ENCODE measurements at places on chromosomes 16 and 17.

GRCh38 chr16:59148056-59148768 lies 414.1 kb upstream of the GOT2 start:
- no peak for DNase-seq

GRCh38 chr17:76102944-76103273 lies 678 bp downstream of the EXOC7 start:
- no peak for DNase-seq

DNA sequence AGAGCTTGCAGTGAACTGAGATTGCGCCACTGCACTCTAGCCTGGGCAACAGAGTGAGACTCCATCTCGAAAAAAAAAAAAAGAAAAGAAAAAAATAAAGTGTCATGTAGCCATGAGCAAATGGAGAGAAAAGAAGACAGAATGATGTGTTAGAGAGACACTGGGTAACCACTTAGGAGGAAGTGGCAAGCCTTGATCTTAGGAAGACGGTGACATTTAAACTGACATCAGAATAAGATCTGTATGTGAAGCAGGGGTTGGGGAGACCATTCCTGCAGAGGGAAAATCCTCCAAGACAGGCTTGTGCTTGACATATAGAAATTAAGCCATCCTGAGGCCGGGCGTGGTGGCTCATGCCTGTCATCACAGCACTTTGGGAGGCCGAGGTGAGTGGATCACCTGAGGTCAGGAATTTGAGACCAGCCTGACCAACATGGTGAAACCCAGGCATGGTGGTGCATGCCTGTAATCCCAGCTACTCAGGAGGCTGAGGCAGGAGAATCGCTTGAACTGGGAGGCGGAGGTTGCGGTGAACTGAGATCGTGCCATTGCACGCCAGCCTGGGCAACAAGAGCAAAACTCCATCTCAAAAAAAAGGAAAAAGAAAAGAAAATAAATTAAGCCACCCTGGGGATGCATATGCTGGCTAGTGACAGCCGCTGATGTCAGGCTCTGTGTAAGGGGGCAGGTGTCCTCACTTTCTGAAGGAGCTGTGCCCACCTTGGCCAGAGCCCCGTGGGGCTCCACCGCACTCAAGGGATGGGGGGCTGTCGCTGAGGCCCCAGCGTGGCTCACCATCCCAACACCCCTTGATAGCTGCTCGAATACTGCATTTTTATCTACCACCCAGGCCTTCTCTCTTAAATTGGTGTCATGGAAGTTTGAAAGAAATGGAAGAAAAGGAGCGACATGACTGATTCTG lies 13.1 kb upstream of the CYB5B start:
- DNase-seq, result no peak

GRCh38 chr16:29662729-29663015 lies 375 bp upstream of the SPN start:
- DNase-seq, result no peak

DNA sequence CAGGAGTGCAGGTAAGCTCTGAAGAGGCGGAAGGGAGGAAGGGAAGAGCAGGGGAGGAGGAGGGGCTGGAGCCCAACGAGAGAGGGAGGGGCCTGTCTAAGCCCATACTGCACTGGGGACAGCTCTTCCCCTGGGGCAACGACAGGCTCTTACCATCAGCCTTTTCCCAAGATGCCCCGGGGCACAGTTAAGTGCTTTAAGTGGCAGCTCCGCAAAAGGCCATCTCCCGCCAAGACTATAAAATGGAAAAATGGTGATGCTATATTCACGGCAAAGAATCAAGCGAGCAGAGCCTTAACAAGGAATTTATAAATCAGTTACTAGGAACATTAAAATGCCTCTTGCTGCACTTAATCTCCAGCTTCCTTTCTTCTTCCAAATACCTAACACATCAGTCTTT lies 110.2 kb upstream of the NLRP1 start:
- no peak for DNase-seq

DNA sequence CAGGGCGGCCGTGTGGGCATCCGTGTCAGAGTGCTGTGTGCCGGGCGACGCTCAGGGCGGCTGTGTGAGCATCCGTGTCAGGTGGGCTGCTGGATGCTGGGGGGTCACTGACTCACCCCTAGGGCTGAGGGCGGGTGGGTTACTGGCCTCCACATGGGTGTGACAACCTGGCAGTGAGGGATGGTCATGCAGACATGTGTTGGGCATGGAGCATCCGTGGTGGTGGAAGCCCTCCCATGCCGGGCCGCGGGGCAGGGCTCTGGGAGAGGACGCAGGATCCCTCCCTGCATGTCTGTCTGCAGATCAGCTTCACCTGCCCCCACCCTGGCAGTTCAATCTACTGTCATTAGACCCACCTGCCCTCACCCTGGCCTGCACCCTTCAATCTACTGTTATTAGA lies 56.3 kb downstream of the METRNL start:
- no peak for DNase-seq

GRCh38 chr17:74262601-74263000 lies 11.4 kb upstream of the DNAI2 start:
- DNase-seq, result no peak

GRCh38 chr17:65293584-65294180 lies 156.5 kb downstream of the RGS9 start:
- DNase-seq, result no peak

- DNase-seq, result no peak
These were observed at the start of gene RPRML for GRCh38 chr17:46979147-46979863. Gene RPRML (minus strand): TSS chr17:46979253. CDS start chr17:46979007, 246 bp downstream.

- no peak for DNase-seq
These were observed 5.8 kb downstream of the TRIM25 start for GRCh38 chr17:56908001-56908542.

DNA sequence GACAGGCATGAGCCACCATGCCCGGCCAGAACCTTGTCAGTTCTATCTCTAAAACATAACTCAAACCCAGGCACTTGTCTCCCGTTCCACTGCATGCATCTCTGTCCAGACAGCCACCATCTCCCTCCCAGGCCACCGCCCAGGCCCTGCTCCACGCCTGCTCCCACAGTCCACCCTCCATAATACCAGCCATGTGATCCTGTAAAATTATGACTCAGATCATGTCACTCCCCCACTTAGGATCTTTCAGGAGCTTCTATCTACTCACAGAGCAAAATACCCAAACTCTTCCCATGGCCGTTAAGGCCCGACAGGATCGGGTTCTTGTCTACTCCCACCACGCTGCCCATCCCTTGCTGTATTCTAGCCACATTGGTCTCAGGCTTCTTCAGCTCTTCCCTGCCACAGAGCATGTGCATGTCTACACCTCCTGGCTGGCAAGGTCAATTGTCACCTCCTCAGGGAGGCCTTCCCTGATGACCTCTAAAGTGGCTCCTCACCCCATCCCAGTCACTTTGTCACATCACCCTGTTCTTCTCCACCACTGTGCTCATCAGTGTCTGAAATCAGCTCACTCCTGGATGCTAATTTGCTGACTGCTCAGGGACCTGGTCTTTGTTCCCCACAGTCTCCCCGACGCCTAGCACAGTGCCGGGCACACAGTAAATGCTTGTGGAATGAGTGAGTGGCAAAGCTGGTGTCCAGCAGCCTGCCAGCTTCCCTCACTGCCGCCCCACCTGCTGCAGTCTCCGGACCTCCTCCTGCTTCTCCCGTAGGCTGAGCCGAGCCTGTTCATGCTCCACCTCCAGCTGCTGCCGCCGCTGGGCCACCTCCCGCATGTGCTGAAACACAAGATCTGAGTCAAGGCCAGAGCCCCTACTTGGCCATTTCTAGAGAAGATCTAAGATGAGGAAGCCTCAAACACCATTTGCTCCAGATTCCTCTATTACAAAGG lies 6.7 kb downstream of the TSPOAP1 start:
- DNase-seq, result no peak

GRCh38 chr16:30837904-30838303 lies 50.9 kb upstream of the ZNF629 start:
- no peak for DNase-seq

DNA sequence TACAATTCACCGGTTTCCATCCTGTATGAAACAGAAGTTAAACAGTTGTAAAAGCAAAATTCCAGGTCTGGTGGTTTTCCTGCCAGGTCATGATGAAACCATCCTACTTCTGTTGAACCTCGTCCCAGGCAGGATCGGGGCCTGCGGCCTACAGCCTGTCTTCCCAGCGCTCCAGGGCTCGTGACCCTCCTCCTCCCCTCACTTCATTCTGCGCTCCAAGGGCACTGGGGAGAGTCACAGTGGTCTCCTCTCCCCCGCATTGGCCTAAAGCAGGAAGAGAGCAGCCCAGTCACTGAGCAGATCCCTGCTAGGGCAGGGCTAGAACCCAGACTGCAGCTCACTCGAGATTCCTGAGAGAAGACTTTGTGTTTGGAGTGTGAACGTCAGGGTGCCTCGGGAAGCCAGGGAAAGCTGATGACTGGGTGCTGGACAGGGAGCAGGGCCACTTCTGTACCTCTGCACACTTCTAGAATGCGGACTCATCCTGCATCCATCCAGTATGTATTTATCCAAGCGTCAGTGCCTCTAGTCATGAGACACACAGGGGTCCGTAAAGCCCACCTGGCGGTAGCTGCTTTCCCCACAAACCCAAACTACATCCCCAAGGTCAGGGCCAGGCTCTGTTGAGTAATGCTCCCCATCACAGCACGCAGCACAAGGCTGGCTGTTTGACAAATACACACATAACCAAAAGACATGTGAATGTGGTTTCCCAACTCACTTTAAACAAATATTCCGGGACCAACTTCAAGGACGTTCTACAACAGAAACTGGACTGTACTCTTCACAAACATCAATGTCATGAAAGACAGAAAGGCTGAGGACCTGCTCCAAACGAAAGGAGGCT lies 1.7 kb upstream of the ITGAE start:
- DNase-seq, result no peak

GRCh38 chr17:56594320-56595107 lies 1.0 kb downstream of the NOG start:
- no peak for DNase-seq

GRCh38 chr17:4272213-4272971 lies 8.6 kb upstream of the ANKFY1 start:
- DNase-seq, result no peak

GRCh38 chr16:55021595-55022475 lies 91.2 kb downstream of the IRX5 start:
- no peak for DNase-seq

DNA sequence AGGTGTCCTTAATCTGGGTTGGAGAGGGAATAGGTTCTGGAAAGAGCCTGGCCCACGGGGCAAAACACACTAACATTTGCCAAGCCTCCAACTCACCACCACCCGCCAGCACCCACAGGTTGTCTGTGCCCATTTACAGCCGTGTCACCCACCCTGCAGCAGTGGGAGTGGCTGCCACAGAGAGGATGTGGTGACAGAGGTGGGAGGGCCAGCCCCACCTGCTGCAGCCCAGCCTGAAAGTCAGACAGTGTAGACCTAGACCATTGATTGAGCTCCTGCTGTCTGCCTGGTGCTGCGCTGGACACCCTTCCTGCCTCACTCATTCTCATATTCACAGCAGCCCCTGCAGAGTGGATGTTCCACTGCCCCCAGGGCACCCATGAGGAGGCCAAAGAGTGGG lies 44.7 kb downstream of the IL21R start:
- no peak for DNase-seq

DNA sequence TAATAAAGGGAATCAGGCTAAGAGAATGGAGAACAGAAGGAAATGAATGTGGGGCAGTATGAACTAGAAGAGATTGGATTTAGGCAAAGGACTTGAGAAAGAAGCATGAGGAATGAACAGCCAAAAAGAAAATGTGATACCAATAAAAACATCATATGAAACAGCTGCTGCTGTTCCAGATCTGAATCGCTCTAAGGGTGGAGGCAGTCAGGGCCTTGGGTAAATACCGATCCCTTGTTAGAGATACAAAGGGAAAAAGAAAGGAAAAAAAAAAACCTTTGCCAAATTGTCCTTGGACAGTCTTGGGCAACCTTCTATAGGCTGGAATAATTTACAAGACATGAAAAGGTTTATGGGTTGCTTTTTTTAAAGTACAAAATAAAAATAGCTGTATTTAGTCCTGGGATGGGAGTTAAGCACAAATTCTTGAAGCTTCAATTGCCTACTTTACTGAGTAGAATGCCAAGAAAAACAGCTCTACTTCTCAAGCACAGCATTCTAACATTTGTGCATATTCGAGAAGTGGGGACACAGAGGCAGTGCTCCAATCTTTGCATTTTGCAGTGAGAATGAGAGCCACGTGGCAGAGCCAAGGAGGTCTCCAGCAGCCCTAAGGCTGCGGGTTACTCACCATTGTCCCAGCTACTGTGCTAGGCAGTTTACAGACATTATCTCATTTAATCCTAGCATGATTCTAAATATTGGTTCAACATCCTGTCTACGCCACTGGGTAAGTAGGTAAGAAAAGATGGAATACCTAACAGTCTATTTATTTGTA lies 43.3 kb upstream of the PSMD7 start:
- DNase-seq, result no peak

- DNase-seq, result no peak
These were observed 4.3 kb upstream of the HES7 start for GRCh38 chr17:8128125-8128784.

DNA sequence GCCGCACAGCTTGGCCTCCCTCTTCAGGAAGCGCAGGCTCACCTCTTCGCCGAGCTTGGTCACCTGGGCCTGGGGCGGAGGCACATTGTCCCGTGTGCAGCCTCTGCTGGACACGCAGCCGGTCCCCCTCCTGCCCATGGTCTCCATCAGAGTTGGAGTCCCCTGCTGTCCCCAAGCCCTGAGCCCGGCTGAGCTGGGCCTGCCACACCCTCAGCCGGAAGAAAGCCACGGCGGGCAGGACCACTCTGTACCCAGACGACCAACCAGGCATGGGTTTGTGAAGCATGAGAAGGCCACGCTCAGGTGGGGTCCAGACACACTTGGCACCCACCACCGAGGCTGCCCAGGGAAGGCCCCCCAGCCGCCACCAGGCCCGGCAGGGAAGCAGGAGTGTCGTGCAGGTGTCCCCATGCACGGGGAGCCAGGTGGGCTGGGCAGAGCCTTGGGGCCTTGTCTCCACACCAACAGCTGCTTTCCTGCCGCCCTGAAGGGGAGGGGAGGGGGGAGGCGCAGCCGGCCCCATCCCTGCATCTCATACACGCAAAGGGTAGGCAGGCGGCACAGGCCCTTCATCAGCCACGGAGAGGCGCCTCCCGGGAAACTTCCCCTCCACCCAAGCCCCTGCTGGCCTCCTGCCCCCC lies 5.2 kb downstream of the CCDC154 start:
- DNase-seq, result no peak

DNA sequence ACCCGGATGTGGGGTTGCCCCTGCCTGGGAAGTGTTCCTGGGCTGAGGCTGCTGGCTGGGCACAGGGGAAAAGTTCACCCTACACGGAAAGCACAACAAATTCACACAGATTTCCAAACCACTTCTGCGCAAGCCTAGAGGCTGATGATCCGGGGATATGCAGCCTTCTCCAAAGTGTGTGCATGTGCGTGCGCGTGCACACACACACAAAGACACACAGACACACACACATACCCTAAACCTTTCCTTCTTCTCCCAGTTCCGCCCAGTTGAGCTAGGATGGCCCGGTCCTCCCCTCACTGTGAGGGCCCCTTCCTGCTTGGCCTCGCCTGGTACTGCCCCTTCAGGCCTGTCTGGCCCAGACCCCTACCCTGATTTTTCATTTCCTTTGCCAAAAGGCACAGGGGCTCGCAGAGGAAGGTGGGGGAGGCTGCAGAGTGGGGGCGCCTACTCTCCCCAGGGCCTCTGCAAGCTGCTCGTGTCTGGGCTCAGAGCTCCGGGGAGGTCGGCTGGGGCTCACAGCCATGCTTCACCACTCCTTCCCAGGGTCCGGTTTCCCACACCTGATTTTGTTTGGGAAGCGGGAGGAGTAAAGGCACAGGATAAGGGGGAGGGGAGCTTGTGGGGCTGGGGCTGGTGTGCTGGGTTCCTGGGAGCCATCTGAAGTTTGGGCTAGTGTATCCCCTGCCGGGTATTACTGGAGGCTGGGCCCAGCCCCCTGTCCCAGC lies 144.7 kb downstream of the ENGASE start:
- DNase-seq, result no peak

All from left renal pelvis (tissue), 4 donors.